T1000 (cell line): ENCODE measurements at places on chromosomes 16 and 17.

DNA sequence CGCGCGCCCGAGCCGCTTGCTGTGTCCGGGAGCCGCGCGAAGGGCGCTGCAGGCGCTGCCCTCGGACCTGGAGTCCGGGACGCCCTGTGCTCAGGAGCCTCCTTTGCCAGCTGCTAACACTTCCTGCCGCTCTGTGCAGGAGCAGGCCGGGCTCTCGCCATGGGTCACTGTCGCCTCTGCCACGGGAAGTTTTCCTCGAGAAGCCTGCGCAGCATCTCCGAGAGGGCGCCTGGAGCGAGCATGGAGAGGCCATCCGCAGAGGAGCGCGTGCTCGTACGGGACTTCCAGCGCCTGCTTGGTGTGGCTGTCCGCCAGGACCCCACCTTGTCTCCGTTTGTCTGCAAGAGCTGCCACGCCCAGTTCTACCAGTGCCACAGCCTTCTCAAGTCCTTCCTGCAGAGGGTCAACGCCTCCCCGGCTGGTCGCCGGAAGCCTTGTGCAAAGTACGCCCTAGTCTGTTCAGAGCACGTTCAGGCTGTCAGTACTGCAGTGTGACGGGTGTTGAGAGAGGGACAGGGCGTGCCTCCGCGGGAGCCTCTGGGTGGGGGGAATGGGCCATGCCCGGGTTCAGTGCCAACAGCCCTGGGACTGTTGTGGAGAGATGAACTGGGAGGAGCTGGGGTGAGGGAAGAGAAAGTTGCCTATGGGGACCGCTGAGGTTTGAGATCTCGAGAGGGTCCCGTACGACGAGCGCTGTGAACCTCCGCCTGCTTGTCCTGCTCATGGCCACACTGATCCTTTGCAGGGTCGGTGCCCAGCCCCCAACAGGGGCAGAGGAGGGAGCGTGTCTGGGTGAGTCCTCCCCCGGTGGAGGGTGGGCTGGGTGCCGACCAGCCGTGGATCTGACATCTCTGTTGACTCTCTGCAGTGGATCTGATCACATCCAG, 1.3 kb downstream of the ZNF276 start:
- no peak for DNase-seq

DNA sequence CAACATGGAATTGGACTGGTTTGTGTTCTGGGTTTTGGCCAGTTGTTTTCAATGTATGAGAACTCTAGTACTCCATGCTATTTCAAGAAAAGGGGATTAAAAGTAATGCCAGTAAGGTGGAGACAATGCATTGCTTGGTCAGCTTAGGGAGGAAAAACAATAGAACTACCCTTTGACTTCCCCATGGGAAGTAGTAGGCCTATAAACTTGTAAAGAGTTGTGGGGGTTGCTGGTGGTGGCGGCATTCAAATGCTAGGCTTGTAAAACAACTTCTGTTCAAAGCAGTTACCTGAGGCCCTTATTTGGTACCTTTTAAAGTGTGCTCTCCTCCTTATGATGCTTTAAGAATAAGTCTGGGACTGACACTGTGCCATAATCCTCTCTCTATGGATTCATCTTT, 9.4 kb downstream of the MAP3K3 start:
- DNase-seq, result no peak

DNA sequence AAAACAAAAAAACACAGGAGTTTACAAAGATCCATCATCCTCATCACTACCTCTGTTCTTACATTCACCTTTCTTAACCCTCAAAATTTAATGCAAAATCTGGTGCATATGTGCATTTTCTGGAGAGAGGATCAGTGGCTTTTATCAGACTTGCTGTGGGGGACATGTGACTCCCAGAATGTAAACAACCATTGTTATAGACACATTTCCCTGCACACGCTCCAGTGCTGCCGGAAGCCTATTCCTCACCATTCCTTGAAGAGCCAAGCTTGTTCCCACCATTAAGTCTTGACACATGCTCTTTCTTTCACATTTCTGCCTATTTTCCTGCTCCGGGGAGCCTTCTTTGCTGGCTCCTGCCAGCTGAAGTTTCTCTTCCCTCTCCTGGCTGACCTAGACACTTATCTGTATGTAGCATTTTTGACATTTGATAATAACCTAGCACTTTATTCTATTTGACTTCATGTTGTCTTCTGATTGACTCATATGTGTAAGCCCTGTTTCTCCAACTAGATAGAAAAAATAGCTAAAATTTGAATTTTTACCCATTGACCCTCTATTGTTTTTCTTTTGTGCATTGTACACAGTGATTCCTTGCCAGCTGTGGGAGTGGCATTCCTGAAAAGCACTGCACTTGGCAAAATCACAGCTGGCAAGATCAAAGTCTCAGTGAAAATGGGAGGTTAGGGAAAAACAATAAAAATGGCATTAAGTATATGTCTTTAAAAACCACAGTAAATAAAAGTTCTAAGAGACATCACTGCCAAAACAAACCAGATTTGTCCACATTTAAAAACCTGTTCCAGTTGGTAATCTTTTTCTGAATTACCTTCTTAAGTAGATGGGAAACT, 76.8 kb upstream of the CIBAR2 start:
- no peak for DNase-seq

GRCh38 chr16:12590409-12590808, 213.3 kb downstream of the CPPED1 start:
- DNase-seq, result no peak

DNA sequence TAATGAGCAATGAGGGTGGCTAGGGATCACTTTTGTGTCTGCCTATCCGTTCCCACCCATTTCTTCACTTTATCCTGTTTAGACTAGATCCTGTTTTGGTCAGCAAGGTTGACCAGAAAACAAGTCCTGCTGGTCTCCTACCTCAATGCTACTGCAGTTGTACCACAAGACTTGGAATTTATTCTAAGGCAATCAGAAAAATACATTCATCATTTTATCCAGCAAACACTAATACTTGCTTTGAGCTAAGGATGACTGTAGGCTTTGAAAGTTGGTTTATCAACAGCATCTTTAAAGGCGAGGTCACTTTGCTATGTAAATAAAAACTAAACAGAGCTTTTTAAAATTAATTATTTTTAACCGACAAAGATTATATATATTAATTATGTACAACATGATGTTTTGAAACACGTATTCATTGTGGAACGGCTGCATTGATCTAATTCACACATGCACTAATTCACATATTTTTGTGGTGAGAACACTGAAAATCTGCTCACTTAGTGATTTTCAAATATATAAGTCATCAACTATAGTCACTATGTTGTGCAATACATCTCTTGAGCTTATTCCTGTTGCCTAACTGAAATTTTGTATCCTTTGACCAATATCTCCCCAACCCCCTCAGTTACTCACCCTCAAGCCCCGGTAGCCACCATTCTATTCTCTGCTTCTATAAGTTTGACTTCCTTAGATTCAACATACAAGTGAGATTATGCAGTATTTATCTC, 125.9 kb upstream of the HS3ST3A1 start:
- no peak for DNase-seq

GRCh38 chr17:33342025-33342424, 48.9 kb upstream of the ASIC2 start:
- DNase-seq, result no peak

DNA sequence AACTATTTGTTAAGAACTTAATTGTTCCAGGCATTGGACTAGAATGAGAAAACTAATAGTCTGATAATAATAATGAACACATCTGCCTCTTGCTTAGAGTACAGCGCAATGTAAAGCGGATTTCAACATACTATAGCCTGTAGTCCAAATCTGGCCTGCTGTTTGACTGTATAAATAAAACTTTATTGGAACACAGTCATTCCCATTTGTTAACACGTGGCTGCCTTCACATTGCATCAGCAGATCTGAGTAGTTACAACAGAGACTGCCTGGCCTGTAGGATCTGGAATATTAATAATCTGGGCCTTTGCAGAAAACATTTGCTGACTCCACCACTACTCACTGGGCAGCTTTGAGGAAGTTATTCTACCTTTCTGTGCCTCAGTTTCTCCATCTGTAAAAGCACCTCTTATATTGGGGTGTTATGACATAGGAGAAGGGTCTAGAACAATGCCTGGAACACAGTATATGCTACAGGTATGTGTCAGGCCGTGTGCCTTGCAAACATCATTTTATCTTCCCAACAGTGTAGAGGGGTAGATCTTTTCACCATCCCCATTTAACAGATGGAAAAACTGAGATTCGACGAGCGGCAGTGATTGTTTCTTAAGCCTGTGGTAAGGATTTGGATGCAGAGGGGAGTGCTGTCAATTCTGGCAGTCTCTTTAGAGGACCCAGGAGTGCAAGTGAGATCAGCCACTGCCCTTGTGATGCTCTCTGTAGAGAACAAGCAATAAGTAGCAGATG, 22.2 kb downstream of the PDILT start:
- DNase-seq, result no peak

DNA sequence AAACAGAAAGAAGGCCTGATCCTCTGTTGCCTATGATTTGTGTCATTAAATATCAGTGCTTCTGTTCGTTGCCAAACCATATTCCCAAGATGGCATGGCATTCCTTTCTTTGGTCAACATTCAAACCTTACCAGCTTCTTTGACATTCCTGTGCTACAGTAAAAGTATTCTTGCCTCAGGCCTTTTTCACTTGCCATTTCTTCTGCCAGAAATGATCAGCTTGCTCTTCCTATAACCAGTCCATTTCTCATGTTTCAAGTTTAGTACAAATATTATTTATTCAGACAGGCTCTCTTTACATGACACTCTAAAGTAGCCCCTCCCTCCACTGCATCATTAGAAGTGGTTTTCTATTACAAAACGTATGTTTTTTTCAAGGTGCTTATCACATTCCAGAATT, 278.3 kb downstream of the KCNJ2 start:
- DNase-seq, result no peak

GRCh38 chr17:44222112-44222869, 2.8 kb upstream of the UBTF start:
- peak; percentile 31 for DNase-seq

DNA sequence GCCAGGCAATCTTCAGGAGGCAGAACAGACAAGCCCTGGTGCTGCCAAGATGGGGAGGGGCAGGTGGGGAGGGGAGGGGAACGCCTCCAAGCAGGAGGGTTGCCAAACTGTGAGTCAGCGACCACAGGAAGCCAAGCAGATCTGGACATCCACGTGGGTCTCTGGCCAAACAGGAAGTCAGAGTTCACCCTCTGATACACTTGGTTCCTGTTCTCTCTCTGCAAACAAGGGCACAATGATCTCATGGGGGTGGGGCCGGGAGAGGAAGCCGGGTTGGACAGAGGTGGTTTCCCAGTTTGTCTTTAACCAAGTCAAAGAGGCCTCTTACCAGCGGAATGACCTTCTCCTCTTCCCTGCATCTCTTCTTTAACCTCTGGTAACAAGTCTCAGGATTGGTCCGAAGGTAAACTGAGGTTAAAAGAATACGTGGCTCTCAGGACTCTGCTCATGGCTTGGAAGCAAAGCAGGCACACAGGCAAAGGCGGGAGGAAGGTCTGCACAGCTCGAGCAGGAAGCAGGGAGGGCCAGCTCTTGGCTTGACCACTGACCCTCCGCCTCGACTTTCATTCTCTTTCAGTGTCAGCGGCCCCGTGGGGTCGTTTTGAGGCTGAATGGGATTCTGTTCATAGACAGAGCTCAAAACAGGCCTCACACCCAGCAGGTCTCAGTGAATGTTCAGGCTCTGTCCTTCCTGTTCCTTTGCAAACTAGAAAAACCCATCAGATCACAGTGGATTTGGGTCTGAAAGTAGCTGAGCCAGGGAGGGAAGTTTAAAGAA, 32.9 kb downstream of the TK2 start:
- DNase-seq, result peak; percentile 84

DNA sequence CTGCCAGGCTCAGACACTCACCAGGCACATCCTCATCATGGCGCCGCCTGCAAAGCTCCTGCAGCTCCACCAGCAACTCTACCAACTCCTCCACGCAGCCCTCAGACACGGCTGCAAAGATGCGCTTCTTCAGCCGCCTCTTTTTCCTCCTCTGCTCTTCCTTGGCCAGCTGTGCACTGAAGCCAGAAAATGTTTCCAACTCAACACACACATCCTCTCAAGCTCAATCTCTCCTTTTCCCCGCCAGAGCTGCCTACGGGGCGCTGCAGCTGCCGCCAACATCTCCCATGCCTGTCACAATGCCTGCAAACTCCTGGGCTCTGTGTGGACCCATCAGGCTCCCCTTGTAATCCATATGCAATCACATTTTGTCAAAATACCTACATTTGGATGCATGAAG, 14.2 kb downstream of the TRPV3 start:
- no peak for DNase-seq

DNA sequence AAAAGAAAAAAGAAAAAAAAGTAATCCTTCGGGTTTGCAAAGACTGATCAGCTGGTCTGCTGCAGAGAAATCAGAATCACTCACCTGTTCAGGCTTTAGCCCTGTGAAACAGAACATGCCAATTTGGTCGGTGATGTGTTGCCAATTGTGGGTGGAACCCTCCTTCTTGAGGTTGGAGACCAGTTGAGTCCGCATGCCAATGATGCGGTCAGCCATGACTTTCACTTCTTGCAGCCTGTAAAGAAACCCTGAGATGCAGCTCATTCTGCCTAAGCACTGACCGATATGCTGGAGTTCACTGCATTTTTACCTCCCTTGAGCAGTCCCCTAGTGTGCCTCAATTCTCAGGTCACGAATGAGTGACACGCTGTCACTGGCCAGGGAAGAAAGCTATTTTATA, 24.8 kb upstream of the SLC38A7 start:
- DNase-seq, result no peak

- no peak for DNase-seq
Observed at GRCh38 chr17:41689497-41690299, 1.0 kb downstream of the EIF1 start.

DNA sequence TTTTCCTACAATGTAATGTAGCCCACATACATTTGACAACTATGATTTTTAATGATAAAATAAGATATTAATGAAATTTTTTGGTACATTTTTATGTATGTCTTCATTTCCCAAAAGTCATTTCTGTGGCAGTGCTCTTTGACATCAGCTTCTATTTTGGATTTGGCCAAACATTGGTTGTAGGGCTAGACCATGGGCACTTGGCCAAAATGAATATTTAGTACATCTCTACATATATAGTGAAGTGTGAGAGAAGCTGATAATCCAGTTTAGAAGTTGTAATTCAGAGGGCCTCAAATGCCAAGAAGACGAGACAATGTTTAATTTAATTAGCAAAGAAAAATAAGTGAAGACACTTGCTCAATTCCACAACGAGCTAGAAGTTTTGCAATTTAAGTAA, 724.9 kb upstream of the SOX9 start:
- no peak for DNase-seq

- no peak for DNase-seq
Observed at GRCh38 chr16:56643080-56643778, 4.8 kb downstream of the MT1A start.

DNA sequence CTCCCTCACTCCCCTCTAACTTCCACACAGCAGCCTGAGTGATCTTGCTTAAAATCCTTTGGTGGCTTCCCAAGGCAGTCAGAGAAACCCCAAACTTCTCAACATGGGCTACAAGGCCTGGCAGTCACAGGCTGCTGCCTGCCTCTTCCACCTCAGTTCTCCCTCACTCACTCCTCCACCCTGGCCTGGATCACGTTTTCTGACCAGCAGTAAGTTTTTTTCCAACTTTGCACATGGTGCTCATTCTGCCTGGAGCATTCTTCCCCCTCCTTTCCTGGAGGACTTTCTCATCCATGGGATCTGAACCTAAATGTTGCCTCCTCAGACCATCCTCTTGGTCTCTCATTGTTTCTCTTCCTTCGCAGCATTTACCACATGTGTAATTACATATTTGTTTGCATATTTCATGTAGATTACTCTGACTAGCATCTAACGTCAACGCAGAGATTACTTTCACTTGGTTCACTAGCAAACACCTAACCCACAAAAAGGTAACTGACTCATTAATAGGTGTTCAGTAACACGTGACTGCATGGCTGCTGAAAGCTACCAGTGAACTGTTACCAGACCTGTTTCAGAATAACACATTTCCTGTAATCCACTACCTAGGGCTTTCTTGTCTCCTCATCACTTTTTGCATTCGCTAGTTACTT, 17.1 kb downstream of the GNA13 start:
- DNase-seq, result no peak

- no peak for DNase-seq
Observed at GRCh38 chr16:84678541-84678940, 21.3 kb upstream of the USP10 start.
